SK-N-MC (cell line): ENCODE measurements at places on chromosomes 1 and 21.

- no peak for DNase-seq
Observed at GRCh38 chr1:116474921-116475849, 95.6 kb downstream of the CD58 start.

DNA sequence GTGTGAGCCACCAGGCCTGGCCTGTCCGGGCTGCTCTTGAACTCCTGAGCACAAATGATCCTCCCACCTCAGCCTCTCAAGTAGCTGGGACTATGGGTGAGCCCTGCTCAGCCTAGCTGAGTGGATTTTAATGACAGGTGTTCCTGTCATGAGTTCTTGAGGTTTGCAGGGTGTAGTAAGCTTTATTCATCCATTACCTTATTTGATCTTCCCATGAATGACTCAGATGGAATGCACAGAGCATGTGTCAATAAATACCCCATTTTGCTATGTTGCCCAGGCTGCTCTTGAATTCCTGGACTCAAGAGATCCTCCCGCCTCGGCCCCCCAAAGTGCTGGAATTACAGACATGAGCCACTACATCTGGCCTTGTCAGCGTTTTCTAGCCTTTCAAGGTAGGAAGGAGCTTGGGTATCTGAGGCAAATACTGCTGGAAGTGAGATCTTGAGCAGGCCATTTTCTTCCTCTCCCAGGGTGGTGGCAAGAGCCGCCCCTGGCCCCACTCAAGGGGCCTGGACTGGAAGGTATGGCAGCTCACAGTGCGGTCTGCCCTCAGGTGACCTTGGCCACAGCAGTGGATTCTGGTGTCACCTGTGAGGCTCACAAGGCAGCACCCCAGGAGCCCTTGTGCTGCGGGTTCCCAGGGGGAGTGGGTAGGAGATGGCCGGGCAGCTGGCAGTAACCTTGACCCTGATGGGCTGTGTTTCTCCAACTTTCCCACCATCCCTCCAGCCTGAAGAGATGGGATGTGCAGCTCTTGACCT is 20.0 kb downstream of the PIK3CD start:
- DNase-seq: no peak

DNA sequence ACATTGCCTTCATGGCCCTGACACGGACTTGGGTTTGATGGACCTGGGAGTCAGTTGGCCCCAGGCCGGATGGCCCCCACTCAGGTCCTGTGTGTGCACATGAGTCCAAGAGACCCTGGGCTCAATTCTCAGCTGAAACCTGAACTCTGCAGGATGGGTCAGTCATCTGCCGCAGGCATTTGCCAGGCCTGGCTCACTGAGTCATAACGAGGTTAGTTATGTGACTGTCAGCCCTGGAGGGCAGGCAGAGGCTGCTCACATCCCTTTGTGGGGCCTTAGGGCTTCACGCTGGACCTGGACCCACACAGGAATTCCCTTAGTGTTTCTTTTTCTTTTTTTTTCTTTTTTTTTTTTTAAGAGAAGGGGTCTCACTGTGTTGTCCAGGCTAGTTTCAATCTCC is 46.5 kb downstream of the PSMG1 start:
- DNase-seq: no peak

DNA sequence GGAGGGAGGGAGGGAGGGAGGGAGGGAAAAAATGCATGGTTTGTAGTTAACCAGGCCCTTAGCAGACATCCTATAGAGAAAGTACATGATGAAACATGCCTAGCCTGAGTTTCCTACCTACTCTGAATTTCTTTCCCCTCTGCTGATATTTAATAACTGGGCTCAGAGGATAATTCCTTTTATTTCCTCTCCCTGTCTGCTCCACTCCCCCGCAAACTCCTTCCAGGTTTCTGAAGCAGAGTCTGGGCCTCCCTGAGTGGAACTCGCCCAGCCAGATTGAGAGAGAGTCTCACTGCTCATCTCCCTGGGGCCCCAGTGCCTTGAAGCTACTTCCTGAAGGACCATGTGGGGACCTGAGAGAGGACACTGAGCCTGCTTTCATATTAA is 111.9 kb upstream of the SLC44A3 start:
- DNase-seq: peak; percentile 84

DNA sequence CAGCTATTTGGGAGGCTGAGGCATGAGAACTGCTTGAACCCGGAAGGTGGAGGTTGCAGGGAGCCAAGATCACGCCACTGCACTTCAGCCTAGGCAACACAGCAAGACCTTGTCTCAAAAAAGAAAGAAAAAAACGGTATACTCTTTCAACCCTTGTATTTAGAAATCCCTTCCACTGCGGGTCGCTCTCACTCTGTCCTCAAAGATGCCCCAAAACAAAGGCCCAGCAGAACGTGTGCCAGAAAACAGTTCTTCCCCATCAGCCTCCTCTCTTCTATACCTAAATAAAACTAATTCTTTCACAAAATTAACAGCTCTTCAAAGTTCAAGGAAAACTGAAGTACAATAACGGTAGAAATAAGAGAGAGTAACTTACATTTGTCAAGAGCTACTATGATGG is 13.2 kb downstream of the SETD4 start:
- DNase-seq: no peak

- DNase-seq: peak; percentile 81
Observed at GRCh38 chr1:165144757-165145397, 211.6 kb downstream of the LMX1A start.

- DNase-seq: no peak
Observed at GRCh38 chr1:31102501-31102950, 37.0 kb upstream of the PUM1 start.

GRCh38 chr1:156295391-156295947 is at the start of gene GLMP:
Gene GLMP, minus strand, starts transcription at chr1:156295679. Its CDS starts 34 bp downstream, at chr1:156295645.
- DNase-seq: peak; percentile 53

DNA sequence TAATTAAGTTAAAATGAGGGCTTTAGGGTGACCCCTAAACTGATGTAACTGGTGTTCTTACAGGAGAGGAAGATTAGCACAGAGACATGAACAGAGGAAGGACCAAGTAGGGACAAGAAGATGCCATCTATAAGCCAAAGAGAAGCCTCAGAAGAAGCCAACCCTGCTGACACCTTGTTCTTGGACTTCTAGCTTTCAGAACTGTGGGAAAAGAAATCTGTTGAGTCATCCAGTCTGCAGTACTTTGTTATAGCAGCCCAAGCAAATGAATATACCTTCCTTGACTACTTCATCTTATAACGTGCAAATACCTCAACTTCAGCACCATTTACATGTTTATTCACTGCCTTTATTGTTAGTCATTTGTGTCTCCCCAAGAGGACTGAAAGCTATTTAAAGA is 3.4 kb downstream of the ZBTB21 start:
- no peak for DNase-seq

GRCh38 chr1:244896550-244896949 is 32.2 kb upstream of the HNRNPU start:
- DNase-seq: no peak

- no peak for DNase-seq
Observed at GRCh38 chr1:31902510-31902860, 35.7 kb downstream of the PTP4A2 start.

- no peak for DNase-seq
Observed at GRCh38 chr21:24436236-24436635, 1171.0 kb downstream of the MRPL39 start.

DNA sequence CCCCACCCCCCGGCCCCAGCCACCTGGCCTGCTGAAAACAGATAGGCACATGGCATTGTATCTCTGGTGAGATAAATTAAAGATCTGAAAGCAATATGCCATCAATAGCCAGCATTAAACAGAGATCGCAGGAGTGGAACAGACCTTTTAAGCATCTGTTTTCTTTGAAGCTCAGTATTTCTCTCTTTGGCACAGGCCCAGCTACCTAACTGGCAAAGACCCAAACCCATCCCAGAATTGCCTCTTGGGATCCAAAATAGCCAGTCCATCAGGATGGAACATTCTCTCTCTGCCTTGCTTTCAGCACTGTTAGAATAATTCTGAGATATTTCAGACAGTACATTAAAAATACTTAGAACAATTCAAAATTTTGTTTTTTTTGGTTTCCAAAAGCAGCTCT is 46.0 kb downstream of the KCNJ6 start:
- DNase-seq: no peak

- DNase-seq: no peak
Observed at GRCh38 chr1:91308544-91308943, 96.1 kb downstream of the HFM1 start.

DNA sequence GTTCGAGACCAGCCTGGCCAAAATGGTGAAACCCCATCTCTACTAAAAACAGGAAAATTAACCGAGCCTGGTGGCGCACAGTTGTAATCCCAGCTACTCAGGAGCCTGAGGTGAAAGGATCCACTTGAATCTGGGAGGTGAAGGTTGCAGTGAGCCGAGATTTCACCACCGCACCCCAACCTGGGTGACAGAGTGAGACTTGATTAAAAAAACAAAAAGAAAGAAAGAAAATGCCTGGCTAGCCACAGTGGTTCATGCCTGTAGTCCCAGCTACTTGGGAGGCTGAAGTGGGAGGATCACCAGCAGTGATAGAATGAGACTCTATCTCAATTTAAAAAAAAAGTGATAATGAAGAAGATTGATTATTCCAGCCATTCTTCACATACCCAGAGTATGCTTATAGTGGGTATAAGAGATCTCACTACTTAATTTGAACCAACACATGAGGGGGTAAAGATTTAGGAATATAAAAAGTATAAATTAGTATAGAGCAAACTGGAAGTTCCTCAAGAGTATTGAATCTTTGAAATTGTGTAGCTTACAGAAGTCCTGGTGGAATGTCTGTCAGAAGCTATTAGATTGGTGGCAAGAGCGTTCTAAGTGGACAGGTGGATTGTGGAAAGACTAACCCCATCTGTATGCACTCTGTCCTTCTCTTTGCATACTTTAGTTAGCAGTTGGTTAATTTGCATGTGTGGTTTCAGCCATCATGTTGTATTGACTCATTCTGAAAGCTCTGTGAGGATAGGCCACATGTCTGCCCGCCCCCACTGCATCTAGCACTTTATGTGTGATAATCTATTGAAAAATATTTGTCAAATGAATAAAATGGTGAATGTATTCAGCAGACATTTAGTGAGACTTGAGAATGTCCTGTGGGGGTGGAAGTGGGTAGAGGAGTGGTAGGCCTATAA is 25.0 kb downstream of the RLF start:
- no peak for DNase-seq

- no peak for DNase-seq
Observed at GRCh38 chr21:43196826-43197225, 28.0 kb downstream of the CRYAA start.

DNA sequence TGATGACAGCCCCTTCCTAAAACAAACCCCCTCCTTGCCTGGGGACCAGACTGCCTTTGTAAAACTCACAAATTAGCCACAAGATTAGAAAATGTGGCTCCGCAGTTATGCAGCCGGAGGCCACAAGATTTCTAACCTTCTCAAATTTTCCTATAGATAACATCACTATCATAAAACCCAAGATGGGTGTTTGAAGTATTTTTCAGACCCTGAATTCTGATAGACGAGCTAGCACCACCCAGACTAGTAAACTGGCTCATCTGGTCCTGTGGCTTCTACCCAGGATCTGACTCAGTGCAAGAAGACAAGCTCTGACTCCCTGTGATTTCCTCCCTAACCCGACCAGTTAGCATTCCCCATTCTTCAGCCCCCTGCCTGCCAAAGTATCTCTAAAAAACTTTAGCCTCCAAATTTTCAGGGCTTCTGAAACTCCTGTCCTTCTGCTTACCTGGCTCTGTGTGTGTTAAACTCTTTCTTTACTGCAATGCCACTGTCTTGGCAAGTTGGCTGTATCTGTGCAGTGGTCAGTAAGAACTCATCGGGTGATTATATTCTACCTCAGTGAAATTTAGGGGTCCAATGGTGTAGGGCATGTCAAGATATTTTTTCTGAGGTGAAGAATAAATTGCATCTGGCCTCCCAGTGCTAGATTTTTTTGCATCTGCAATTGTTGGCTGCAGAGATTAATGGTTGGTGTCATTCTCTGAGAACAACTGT is 102.1 kb downstream of the S1PR1 start:
- DNase-seq: no peak

DNA sequence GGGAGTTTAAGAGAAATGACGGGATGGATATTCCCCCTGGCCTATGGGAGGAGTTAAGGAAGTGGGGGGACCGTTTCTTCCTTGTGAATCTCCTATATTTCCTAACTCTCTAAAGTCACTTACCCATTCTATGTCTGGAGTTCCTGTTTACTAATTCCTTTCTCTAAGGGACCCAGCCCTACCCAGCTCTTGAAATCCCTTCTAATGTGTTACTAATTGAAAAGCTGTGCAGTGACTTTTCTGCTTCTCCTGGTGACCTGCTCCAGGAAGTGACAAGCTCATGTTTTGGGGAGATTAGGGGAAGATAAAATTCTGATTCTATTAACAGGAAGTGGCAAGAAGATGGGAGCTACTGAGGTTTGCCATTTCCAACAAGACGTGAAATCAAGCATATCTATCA is 4.0 kb upstream of the SAMSN1 start:
- DNase-seq: no peak

GRCh38 chr1:30855686-30856259 is 52.8 kb downstream of the SDC3 start:
- no peak for DNase-seq

DNA sequence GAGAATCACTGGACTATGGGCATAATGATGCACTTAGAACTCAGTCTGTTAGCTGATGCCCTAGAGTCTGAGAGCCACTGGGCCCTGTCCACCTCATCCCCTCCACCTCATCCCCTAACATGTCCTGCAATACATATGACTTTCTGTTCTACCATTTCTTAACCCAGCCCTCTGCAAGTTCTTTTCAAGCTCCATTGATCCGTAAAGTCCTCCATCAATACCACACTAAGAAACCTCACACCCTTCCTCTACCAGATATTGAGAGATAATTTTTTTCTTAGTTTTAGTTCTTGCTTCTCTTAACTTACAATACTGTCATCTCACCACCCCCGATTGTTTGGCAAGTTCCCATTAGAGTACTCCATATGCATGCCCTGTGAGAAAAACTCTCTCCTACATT is 22.1 kb downstream of the FCRL4 start:
- no peak for DNase-seq

DNA sequence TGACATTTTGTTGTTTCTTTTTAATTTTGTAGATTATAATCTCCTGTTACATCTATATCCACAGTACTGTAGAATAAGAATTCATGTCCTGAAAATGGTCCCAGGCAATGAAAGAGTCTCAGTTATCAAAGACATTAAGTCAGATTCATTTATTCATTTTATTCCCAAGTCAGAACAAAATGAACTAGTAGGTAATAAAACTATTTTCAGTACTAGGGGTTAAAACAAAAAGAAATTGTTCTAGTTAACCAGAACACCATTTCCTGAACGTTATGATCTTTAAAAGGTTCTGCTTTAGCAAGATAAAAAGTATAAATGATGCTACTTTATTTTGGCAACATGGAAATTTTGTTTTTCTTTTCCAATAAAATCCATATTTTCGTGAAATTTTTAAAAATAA is 6.8 kb upstream of the DYNLT5 start:
- no peak for DNase-seq

DNA sequence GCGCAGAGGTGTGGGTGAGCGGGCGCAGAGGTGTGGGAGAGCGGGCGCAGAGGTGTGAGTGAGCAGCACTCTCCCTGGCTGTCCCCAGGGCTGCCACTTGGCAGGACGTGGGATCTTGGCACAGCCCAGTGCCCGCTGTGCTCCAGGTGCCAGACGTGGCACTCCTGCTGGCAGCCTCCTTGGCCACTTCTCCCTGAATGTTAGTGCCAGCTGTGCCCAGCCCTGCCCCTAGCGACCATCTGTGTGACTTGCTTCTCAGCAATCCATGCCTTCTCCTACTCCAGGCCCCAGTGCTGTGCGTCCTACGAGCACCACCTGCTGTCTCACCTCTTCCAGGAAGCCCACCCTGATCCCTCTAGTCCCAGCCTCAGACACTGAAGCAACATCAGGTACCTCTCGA is 30.5 kb downstream of the KRTAP10-1 start:
- DNase-seq: no peak
